Esophagus squamous epithelium (tissue), 5 donors: ENCODE measurements at places on chromosomes 6 and 20.

DNA sequence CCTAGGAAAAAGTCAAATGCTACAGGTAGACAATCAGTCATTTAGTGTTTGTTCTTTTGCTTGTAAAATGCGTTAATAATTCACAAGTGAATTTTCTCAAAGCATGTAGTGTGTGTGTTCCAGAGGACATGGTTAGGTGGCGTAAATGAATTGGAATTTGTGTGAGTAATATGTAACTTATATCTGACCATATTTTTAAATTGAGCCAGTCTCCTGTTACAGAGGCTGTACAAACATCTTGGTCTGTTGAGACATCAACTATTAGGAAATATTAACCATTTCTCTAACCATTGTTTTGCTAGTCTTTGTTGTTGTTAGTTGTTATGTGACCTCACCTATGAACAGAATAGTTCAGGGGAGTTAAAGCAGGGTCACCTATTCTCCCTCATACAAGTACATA is 22.7 kb downstream of the MCM8 start:
- no peak for DNase-seq

DNA sequence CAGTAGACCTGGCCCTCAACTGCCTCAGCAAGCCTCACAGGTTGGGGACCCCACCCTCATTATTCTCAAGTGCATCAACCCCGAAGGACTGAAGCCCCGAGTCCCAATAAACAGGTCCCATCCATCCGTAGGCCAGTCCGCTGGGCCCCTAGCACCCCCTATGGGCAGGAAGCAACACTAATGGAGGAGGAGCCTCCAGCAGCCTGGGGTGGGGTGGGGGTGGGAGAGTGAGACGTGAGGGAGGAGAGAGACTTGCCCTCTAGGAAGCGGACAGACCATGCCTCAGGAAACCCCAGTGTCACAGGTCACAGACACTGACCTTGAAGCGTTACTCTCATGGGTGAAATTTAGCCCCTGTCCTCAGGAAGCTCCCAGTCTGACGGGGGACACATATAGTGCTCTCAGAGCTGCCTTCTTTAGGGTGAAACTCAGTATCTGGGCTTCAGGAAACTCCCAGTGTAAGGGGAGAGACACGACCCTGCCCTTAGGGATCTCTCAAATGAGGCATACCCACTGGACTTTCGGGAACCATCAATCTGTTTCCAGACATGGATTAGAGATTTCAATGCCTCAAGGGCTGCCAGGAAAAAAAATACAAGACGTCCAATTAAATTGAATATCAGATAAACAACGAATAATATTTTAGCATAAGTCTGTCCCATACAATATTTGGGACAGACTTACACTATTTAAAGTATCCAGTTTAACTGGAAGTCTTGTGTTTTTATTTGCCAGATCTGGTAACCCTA is 125.8 kb downstream of the MRPL14 start:
- no peak for DNase-seq

GRCh38 chr20:12838261-12838866 is 170.4 kb upstream of the SPTLC3 start:
- DNase-seq = no peak

DNA sequence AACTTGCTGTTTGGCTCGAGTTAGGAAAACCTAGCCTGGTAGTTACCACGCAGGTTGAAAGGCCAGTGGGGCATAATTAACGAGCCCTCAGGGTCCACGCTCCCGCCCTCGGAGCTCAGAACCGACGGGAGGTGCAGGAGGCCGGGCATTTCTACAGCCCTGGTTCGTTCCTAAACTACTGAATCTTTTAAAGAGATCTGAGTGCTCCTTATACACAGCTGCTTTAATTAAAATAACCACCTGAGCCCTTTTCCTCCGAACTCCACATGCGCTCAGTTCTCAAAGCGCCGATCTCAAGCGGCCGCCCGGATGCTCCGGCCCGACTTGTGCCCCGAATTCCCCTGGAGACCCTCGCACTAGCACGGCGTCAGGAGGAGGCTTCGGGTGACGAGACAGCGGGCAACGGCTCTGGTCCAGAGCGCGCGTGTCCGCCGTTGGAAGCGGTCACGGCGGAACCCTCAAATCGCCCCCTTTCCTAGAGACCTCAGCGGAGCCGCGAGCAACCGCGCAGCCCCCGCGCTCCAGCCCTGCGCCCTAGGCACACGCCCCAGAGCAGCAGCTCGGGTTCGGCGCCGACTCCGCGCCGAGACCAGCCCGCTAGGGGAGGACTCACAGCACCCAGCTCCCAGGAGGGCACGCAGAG is 397 bp downstream of the WDR27 start:
- no peak for DNase-seq

DNA sequence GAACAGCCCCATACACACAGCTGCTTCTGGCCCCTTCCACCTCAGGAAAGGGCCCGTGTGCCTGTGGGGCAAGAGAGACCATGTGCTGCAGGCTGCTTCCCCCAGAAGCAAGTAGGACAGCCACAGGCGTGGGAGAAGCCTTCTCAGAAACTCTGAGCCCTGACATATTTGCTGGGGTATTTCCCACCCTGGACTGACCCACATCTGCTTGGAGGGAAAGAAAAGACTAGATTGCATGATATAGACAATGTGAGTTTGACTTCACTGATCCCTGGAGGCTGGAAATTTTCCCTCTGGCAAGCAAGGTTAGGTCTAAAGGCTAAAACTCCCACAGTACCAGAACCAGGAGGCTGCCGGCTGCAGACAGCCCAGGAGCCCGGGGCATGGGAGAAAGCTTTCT is 213.3 kb upstream of the SSTR4 start:
- DNase-seq = no peak

DNA sequence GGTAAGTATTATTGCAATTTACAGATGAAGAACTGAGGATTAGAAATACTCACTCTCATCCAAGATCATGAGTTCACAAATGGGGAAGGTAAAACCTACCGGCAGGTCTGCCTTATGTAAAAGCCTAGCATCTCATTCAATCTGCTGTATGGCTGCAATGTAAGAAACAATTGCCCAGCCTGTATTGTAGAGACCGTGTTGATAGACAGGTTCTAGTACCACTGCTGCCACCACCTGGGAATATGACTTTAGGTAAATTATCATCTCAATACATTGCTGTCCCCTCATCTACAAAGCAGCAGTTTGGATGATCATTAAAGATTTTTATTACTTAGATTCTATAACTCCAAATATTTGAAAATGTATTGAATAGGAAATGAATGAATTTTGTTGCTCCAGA is 23.3 kb upstream of the ARHGAP18 start:
- DNase-seq = no peak

GRCh38 chr6:158666628-158667359 is 16.9 kb downstream of the SYTL3 start:
- DNase-seq = no peak

GRCh38 chr20:37846573-37846972 is 56.4 kb upstream of the VSTM2L start:
- DNase-seq = no peak

GRCh38 chr20:41174782-41175181 is 37.4 kb downstream of the PLCG1 start:
- DNase-seq = no peak

GRCh38 chr6:124719913-124720312 is 242.3 kb upstream of the RNF217 start:
- DNase-seq = no peak

DNA sequence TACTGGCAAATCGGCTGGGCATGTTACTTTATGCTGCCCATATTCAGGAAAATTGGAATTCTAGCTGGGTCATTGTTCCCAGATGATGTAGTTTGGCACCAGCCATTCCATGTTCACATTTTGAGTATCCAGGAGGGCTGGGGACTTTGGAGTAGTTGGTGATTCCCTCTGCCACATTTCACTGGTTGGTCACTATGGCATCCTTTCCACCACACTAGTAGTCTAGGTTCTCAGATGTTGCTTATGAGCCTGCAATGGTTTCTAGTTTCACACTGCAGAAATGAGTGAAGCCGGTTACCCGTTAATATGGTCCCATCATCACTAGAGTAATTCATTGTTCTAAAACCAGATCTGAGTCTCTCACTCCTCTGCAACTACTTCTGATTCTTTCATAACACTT is 4.6 kb downstream of the PTPN1 start:
- no peak for DNase-seq

GRCh38 chr6:66526061-66526460 is 819.0 kb upstream of the EYS start:
- DNase-seq = no peak

DNA sequence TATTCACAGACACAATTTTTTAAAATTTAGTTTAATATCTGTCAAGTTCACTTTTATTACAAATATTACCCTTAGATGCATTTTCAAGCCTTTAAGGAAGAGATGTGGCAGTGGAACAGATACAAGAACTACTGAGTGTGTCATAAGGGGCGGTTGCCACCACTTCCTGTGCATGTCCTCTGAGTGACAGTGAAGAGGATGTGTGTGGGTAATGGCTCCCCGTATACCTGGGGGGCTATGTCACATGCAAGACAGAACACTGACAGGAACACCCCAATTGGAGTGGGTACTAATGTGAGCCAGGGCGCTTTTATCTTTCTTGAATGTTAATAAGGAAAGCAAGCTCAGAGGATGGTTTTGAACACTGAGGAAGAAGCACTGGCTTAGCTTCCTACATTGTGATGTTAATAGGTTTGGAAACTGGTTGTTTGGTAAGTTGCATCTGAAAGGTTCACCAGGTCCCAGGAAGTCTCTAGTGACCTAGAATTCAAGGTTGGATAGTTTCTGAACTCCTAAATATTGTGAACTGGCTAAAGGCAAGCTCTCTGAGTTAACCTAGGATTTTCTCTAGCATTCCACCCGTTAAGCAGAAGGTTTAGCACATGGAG is 83.4 kb upstream of the ASF1A start:
- DNase-seq = no peak

DNA sequence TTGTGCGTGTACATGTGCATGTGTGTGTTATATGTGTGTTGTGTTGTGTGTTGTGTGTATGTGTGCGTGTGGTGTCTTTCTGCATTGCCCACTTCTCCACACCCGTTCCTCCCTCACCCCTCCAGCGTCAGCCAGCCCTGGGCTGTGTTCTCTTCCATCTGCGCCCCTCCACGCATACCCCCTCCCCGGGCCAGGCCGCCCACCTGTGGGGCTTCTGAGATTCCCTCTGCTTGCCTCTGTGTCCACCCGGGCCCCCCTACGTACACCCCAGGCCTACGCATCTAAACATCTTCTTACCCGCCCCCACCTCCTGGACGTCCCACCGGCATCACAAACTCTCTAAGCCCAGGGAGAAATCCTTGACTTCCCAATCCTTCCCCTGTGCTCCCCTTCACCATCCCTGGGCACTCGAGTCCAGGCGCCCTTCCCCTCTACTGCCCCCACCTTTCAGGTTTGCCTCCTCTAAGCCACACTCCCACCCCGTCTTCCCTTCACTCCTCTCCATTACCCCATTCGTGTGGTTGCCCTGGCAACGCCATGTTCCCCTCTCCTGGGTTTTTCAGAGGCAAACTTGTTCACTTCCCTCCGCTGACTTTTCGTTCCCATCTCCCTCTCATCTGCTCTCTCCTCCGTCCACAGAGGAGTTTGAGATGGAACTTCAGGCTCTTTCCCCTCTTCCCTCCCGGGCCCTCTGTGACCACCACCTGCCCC is 81.7 kb upstream of the NNAT start:
- DNase-seq = no peak

- DNase-seq = no peak
Observed at GRCh38 chr20:10633718-10634117, 40.1 kb downstream of the JAG1 start.

GRCh38 chr6:53943395-53943794 is 148.6 kb downstream of the LRRC1 start:
- no peak for DNase-seq

GRCh38 chr6:124963831-124964763 is 1.9 kb downstream of the RNF217 start:
- no peak for DNase-seq

DNA sequence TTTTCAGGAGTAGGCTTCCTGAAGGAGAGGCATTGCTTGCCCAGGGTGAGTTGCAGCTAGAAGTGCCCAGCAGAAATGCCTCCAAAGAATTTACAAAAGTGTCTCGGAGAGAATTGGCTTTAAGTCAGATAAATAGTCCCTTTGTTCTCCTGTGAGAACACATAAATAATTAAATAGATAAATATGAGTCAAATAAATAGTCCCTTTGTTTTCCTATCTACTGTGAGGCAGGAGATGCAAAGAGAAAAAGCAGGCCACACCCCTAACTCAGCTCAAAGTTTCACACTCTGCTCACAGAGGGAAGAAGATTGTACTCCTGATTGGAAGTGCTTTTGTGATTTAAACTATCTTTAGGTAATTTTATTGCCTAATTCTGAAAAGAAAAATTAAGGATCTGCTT is 180.7 kb upstream of the PRSS16 start:
- DNase-seq = no peak

DNA sequence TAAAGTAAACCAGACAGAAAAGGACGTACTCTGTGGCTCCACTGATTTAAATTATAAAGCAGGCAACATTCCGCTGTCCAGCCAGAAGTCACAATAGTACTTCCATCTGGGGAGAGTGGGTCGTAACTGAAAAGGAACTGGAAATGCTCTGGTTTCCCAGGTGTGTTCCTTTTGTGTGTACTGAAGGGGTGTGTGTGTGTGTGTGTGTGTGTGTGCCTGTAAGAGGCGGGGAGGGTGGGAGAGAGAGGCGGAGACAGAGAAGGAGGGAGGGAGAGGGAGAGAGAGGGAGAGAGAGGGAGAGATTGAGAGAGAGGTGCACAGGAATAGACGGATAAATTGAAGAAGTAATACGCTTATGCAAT is 178.4 kb upstream of the ZNF184 start:
- no peak for DNase-seq

GRCh38 chr20:8209061-8209460 is 77.0 kb downstream of the PLCB1 start:
- no peak for DNase-seq

GRCh38 chr6:144566868-144567615 is 281.9 kb downstream of the UTRN start:
- DNase-seq = no peak

GRCh38 chr6:98967616-98968015 is 19.9 kb upstream of the FBXL4 start:
- no peak for DNase-seq

- no peak for DNase-seq
Observed at GRCh38 chr20:58756450-58756775, 63.8 kb downstream of the NPEPL1 start.

- DNase-seq = no peak
Observed at GRCh38 chr6:169984181-169985120, 233.0 kb downstream of the ERMARD start.

DNA sequence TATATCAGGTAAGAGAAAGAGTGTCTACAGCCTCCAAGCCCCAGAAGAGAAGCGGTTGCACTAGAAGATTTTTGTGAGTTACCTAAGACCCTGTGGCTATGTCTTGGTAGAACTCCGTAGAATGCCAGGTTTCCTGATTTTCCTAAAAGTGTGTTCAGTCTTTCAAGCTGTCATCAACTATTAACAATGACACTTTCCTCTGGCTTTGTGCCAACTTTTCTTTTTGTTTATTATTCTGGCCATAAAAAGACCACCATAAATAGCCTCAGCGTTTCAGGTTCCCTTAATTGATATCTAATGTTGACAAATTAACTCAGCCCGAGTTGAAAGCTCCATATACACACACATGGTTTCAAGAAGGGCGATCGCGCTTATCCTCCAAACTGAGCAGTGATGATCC is 1.2 kb downstream of the PAK5 start:
- no peak for DNase-seq
